ENCODE measurements at places on chromosomes 7 and 10.

DNA sequence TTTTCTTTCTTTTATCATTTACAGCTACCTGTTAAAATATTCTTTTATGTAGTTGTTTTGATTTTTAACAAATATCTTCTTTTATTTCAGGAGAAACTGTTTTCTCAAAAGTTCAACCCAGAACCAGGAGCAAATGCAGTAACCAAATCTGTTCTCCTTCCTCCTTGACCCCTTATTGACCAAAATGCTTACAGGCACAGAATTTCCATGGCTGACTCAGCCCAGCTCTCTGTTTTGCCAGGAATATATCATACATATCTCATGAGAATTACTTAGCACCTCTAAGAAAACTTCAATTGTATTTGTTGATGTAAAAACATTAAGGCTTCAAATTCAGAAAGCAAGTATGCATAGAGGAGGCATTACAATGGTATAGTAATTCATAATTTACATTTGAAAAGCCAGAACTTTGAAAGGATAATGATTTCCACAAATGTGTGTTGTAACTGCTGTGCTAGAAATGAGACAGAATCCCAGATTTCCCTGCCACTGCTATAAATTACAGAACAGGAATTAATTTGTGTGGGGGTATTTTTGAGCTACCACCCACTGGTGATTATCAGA, 2.2 kb downstream of the GSAP start:
- DNase-seq = no peak

- no peak for DNase-seq
Measured at GRCh38 chr7:146826329-146826728, 709.7 kb downstream of the CNTNAP2 start.

- DNase-seq = no peak
Measured at GRCh38 chr7:129923709-129924108, 29.1 kb downstream of the UBE2H start.

DNA sequence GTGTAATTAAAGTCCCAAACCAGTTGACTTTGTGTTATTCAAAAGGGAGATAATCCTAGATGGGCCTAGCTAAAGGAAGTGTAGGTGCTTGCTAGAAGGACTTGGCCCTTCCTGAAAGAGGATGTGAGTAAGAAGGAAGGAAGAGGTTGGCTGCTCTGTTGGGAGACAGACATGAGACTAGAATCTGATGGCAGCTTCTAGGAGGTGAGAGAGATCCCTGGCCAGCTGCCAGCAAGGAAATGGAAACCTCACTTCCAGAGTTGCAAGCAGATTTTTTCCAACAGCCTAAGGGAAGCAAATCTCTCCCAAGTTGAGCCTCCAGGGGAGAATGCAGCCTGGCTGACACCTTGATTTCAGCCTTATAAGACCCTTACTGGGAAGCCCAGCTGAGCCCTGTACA, 368.4 kb upstream of the ZMIZ1 start:
- DNase-seq = no peak

DNA sequence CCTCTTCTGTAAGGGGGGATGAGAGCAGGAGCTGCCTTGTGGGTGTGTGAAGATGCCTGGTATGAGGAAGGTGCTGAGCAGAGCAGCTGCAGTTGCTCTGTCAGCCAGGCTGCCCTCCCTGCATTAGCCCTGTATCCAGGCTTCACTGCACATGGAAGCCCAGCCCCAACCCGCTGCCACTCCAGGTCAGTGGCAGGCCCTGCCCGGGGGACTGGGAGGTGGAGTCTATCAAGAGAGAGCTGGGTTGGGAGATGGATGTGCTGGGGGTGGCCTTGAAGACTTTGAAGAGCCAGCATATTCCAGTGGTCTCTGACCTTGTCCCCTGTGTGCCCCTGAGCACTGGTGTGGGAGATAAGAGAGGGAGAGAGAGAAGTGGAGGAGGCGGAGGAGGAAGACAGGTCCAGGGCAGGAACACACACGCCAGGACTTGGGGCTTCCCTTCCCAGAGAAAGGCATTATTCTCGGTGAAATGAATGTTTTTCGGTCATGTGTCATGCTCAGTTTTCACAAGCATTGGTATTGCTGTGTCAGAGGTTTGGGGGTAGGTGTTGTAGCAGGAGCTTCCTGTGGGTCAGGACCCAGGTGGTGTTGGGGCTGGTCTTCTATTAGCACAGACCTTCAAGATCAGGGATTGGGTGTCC, 2.6 kb downstream of the PPIF start:
- no peak for DNase-seq

GRCh38 chr10:29714096-29714874, 79.5 kb upstream of the SVIL start:
- no peak for DNase-seq

- DNase-seq = no peak
Measured at GRCh38 chr10:79052291-79053080, 16.3 kb upstream of the ZMIZ1 start.

GRCh38 chr10:77592946-77593636, 44.5 kb downstream of the KCNMA1 start:
- DNase-seq = no peak

GRCh38 chr10:6503171-6503570, 76.9 kb downstream of the PRKCQ start:
- no peak for DNase-seq

DNA sequence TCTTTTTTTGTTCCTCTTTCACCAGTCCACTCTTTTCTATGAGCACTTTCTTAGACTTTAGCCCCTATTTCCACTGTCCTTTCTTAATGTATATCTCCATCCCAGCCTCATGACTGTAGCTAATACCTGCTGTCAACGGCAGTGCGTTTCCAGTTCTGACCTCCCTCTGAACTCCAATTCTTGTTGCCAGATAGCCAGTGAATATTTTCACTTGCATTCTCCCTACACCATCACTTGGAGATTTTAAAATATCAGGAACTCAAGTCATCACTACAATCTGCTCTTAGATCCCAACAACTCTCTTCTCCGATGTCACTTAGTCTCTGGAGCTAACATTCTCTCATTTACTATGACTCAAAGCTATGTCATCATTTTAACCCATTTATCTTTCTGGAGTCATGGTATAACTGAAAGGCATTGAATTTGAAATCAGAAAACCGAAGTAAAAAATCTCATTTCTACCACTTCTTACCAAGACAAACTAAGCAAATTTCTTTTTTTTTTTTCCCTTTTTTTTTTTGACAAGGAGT, 5.1 kb upstream of the SLC16A12 start:
- DNase-seq = no peak
